Activated CD4-positive, CD25-positive, alpha-beta regulatory T cell treated with anti-CD3 and anti-CD28 coated beads, Interleukin-2, amount 50 U/mL, for 16 hours (primary cell): ENCODE measurements at places on chromosomes 13 and 19.

- no peak for DNase-seq
Observed at GRCh38 chr13:28380319-28380718, 114.6 kb downstream of the FLT1 start.

GRCh38 chr19:50239921-50240590, 36.6 kb downstream of the MYH14 start:
- DNase-seq: no peak

- no peak for DNase-seq
Observed at GRCh38 chr13:40439928-40440327, 226.5 kb downstream of the FOXO1 start.

DNA sequence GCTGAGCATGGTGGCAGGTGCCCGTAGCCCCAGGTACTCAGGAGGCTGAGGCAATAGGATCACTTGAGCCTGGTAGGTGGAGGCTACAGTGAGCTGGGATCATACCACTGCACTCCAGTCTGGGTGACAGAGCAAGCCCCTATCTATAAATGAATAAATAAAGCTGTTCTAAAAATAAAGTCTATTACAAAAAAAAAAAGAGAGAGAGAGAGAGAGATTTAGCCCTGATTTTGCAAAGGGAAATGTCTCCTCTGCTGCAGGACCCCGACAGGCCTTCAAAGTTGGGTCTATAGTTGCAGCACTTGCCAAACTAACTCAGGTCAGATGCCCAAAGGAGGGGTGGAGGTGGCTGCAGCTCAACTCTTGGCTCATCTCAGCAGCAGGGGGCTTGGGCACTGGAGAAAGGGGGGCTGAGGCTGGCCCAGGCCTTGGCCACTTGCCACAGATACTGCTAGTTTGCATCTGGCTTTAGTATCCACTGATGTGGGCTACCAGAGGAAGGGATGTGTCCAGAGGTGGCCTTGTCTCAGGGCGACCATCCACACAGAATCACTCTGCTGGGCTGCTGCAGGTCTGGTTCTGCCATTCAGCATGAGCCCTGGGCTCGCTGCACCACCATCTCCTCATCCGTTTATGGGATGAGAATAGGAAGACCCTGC, 30.8 kb upstream of the AKT2 start:
- no peak for DNase-seq
